ENCODE measurements at places on chromosomes 3 and 15.

GRCh38 chr15:100264994-100265640 lies 76.7 kb downstream of the ADAMTS17 start:
- no peak for DNase-seq

GRCh38 chr15:66789029-66790025 lies 87.3 kb downstream of the SMAD6 start:
- DNase-seq, result peak; percentile 37

GRCh38 chr3:167958141-167958540 lies 137.6 kb downstream of the GOLIM4 start:
- DNase-seq, result no peak

DNA sequence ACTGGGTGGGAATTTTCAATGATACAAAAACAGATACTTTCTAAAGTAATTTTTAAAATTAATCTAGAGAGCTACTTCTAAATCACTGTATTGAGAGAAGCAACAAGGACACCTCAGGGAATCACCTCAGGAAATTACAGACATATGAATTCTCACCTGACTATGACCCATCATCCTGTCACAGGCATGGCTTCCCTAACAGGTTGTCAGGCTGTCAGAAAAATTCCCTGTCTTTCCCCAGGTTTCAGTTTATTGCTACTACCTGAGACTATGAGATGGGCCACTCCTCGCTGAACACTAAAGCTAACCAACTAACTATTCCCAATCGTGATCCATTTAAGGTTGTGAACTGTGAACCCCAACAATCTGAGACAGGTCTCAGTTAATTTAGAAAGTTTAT lies 66.1 kb downstream of the CD200 start:
- no peak for DNase-seq

- DNase-seq, result no peak
Measured at GRCh38 chr3:53834429-53835095, 11.7 kb downstream of the CHDH start.

DNA sequence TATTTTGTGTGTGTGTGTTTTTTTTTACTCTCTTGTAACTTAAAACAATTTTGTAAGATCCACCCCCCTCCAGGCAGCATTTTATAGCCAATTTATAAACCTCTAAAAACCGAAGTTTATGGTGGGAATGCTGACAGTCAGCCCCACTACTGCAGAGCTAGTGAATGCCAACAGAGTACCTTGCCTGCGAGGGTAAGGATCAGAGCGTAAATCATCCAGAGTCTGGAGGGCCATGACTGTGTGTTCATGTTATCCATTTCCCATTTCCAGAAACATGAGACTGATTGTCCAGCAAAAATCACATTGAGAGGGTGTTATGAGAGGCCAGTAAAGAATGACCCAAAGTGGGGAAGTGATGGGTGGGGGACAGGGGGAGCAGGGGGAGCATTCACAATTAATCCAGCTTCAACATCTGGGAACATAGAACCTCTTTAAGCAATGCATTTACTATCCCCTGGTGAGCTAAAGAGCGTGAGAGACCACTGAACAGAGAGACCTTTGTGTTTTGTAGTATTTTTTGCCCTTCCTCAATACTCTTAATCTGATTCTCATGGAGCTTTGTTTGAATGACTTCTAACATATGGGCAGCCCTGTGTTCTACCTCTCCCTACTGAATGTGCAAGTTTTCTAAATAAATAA lies 464.5 kb downstream of the RBMS3 start:
- no peak for DNase-seq

DNA sequence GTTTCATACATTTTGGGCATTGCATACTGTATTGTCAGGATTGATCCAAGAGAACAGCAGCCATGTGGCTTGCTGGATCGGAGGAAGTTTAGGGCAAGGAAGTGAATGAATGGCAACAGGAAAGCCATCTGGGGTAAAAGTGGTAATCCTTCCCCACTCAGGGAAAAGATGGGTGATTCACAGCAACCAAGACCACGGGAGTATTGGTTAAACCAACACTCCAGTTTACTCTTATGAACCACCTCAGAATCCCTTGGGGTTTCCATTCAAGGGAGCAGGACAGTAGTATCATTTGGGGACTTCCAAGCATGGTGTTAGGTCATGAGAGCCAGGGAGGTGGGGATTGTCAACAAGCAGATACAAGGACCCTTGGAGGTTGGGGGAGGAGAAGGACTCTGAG lies 25.2 kb upstream of the ZBTB38 start:
- no peak for DNase-seq

DNA sequence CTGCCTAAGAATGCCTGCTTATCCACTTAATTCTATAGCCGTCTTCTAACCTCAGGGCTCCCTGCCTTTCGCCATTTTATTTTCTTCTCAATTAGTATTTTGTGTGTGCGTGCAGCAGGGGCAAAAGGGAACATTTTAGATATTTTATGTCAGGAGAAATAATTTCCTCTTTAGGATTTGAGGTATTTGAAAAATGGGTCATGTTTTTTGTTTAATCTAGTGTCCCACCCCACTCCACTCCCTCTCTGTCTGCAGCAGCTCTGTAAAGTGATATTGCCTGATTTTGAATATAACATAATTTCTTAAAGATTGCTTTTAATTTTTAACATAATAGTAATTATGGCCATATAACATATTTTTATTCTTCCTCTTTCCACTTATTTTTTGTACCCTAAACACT lies 593.2 kb upstream of the DPPA4 start:
- no peak for DNase-seq

DNA sequence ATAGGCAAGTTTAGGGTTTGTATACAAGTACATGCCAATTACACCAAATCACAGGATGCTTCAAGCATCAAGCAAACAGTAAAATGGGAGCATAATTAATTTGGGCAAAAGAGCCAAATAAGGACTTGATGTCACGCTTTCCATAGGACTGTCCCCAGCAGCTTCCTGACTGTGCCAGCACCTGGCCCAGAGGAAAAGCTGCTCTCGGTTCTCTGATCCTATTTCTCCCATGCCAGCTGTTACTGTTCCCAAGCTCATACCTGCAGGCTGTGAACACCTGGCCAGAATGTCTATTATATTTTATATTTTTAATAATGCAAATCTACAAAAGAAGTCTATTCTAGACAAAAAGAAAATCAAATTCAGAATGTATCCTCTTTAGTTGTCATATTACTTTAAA lies 12.2 kb downstream of the ZXDC start:
- no peak for DNase-seq

DNA sequence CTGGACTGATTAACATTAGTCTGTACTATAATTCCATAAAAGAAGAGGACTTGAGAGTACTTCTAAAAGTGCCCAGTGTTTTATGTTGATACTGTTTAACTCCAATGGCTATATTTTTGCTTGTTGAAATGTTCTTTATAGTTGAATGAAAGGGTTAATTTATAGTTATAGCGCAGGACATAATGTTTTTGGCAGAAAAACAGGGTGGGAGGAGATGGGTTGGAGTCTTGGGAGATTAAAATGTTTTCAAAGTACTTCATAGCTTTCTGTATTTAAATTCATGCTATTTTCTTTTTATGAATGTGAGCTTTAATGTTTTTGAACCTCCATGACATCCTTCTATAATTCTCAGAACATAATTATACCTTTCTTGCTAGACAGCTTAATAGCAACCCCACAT lies 108.2 kb downstream of the CNTN3 start:
- DNase-seq, result no peak

GRCh38 chr3:16301507-16301906 lies 36.5 kb downstream of the OXNAD1 start:
- DNase-seq, result peak; percentile 65

- DNase-seq, result no peak
Measured at GRCh38 chr15:68204776-68205557, at the start of gene CALML4. CALML4 (minus strand) TSS chr15:68205332; CDS start chr15:68205247, 85 bp downstream.

- no peak for DNase-seq
Measured at GRCh38 chr3:88408935-88409334, 259.2 kb downstream of the C3orf38 start.

DNA sequence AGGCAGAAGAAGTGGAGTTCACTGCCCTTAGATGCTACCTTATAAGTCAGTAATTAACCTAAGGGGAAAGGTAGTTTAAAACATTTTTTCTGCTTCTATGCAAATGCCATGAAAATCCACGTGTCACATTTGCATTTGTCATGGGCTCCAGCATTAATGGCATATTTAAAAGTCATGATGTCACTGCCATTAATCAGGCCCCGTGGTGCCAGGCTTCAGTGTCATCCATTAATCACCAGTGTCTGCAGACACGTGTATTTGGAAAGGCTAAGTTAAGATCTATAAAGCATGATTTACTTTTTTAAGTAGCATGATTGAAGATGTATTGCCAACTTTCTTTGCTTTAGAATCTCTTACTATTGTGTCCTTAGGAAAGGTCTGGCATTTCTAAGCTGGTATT lies 857.8 kb downstream of the TUSC7 start:
- no peak for DNase-seq

GRCh38 chr3:123405021-123405420 lies 43.9 kb downstream of the ADCY5 start:
- no peak for DNase-seq

GRCh38 chr3:53243165-53243564 lies 12.7 kb downstream of the TKT start:
- no peak for DNase-seq

DNA sequence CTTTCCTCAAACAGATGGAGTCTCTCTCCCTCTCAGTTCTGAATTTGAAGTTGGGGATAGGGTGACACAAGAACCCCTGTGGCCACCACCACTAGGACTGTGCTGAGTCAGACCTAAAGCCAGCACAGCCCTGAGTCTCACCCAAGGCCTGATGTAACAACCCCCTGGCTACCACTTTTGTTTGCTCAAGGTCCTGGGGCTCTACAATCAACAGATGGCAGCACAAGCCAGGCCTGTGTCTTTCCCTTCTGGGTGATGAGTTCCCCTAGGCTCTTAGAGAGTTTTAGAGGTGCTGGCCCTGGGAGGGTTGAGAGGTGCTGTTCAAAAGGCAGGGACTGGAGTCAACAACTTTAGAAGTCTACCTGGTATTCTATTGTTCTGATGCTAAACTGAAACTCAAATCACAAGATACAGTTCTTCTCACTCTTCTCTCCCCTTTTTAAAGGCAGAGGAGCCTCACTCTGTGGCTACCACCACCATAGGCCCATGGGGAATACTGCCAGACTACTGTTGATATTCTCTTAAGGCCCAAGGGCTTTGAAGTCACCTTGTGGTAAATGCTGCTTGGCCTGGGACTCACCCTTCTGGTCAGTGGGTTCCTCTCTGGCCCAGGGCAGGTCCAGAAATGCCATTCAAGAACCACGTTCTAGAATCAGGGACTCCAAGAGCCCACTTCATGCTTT lies 6.5 kb downstream of the OR5K4 start:
- DNase-seq, result no peak

GRCh38 chr3:153254361-153254760 lies 92.3 kb downstream of the RAP2B start:
- DNase-seq, result no peak

GRCh38 chr15:57662091-57662744 lies 44.3 kb upstream of the POLR2M start:
- no peak for DNase-seq

- no peak for DNase-seq
Measured at GRCh38 chr3:134312072-134312872, 61.6 kb upstream of the RYK start.

DNA sequence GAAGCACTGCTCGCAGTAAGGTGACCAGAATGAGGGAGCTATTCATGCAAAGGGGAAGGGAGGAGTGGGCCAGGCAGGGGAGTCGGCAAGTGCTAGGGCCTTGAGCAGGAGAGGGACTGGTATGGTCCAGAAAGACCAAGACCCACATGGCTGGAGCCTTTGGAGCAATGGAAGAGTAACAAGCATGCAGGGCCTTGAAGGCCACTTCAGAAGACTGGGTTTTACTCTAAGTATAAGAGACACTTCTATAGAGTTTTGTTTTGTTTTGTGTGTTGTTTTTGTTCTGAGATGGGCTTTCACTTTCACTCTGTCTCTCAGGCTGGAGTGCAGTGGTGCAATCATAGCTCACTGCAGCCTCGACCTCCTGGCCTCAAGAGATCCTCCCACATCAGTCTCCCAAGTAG lies 42.0 kb downstream of the BFSP2 start:
- no peak for DNase-seq

DNA sequence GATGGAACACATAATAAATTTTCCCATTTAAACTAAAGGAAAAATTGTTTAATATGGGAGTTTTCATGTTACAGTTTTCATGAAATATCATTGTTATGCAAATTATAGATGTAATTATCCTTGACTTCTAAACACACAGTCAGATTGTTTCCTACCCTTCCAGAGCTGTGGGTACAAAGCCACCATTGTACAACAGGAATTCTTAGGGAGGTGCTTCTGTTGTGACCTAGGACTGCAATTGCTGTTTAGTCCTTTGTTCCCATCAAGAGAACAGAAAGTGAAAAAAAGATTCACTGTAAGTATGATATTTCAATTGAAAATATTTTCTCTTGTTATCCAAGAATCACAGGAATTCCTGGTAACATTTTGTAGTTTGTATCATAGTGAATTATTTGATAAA lies 455.3 kb upstream of the NAALADL2 start:
- DNase-seq, result no peak

GRCh38 chr15:25532269-25533140 lies 93.7 kb upstream of the UBE3A start:
- no peak for DNase-seq

DNA sequence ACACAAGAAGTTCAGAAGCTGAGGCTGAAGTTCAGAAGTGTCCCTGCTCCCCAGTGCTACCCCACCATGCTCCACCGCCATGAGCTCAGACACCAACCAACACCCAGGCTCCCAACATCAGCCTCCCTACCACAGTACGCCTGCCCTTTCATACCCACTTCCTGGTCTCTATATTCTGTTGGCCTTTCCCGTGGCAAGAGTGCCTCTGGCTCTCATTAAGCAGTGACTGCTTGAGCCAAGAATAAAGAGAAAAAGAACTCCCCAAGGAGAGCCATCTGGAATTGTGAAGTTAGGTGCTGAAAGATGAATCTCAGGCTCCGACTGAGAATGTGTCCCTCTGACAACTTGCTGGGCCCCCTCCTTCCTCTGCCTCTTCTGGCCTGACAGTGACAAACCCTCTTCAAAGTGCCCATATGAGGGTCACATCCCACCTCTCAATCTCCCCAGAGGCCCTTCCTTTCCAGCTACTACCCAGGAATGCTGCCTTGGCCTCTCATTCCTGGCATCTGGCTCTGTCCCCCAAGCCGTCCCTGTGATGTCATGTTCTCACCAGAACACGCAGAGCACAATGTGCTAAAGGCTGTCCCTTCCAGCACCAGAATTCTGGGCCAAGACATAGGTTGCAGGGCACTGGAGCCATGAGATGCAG lies 306.8 kb downstream of the NTRK3 start:
- DNase-seq, result no peak

- DNase-seq, result no peak
Measured at GRCh38 chr15:64530472-64530871, 70.1 kb downstream of the ZNF609 start.

- DNase-seq, result no peak
Measured at GRCh38 chr3:27939521-27939920, 217.4 kb upstream of the EOMES start.

DNA sequence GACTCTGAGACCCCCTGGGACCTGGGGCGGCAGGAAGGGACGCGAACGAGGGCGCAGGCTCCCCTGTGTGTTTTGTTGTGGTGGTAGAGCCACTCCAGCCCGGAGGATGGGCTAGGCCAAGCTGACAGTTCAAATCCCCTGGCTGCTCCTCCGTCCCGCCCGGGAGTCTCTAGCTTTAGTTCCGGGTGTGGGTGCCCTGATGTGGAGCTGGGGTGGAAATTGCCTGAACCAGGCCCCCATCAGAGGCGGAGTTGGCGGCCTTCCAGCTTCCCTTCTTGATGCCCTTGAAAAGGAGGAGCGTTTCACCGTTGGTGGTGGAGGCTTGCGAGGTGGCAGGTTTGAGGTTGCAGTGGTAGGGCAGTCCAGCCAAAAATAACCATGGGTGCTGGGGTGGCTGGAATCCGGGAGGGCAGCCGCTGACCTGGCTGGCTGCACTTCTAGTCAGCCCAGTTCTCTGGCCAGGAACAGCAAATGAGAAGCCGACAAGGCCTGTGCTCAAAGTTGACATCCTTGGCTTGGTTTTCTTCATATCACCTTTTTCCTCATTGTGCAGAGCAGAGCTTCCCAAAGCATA lies 817 bp downstream of the CLK3 start:
- peak; percentile 83 for DNase-seq

All from DND-41 (cell line).